Stimulated activated CD4-positive, alpha-beta T cell treated with anti-CD3 and anti-CD28 coated beads, Interleukin-12 subunit alpha, Interleukin-12 subunit beta, amount 100 ng/mL, for 48 hours (primary cell): ENCODE measurements at places on chromosomes 4 and X.

- no peak for DNase-seq
Measured at GRCh38 chr4:175635546-175635945, 176.5 kb downstream of the GPM6A start.

DNA sequence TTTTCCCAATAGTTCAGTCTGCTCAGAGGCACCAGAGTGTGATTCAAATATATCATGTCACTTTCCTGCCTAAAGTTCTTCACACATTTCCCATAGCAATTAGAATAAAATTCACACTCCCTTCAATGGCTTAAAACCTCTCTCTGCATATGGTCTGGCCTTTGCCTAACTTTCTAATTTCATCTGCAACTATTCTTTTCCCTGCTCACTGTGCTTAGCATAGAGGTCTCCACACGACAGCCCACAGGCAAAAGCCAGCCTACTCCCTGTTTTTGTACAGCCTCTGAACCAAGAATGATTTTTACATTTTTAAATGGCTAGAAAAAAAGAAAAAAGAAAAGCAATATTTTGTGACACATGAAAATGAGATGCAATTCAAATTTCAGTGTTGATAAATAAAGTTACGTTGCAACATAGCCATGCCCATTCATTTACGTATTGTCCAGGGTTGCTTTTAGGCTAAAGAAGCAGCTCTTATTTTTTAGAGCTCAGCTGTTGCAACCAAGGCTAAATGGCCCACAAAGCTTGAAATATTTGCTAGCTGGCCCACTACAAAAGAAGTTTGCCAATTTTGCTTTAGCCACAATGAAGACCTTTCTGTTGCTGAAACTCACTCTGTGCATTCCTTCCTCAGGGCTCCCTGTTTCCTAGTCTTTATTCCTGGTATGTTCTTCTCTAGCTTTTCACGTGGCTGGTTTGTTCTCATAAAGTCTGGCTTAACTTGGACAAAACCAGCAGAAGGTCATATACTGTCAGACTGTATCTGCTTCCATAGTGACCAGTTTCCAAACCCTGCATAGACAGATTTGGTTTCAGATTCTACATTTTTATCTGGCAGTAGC lies 26.6 kb upstream of the IRF2 start:
- DNase-seq = no peak

- DNase-seq = no peak
Measured at GRCh38 chrX:106780664-106781377, 21.7 kb upstream of the TBC1D8B start.

DNA sequence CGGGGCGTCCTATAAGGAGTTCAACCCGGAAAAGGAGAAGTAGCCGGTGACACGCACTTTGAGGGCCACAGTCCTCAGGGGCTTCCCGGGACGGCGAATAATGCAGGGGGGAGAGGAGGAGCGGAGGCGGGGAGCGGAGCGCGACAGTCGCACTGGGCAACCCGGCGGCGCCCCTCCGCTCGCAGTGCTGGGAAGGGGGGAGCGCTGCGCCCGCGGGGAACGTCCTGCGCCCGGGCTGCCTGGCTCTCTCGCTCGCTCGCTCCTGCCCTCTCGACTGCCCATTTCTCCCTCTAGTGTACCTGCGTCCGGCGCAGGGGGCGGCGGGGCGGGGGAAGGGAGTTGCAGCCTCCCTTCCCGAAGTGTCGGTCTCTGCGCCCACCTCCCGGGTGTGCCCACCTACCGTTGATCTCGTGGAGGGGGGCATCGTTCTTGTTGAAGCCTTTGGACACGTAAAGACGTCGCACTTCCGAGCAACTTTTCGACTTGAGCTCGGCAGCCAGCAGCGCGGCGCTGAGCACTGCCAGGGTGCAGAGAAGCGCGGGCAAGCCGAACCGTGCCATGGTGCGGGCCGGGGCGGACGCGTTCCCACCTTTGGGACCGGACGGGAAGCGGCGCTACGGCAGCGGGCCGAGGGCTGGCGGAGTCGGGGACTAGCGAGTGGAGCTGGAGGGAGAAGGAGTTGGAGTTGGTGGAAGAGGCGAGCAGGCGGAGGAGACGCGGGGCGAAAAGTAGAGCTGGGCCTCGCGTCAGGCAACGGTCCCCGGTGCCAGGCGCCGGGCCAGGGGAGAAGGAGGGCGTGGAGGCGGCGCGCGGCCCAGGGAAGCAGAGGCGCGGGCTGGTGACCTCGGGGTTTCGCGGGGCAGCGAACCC lies 648 bp downstream of the GPC4 start:
- no peak for DNase-seq

DNA sequence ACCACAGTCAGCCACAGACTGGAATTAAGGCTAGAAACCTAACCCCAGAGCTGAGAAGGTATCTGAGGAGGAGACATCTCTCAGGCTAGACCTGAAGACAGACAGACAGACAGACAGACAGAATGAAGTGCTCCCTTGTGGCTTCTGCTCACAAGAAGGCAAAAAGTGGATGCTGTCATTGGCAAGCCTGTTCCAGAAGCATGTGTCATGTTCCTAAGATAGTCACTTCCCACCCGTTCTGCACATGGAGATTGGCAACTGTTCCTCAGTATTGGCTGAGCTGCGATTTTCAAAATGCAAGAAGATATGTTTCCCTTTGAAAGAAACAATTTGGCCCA lies 166.4 kb downstream of the NSUN7 start:
- no peak for DNase-seq

- DNase-seq = no peak
Measured at GRCh38 chrX:43809463-43809862, 72.8 kb downstream of the MAOB start.

GRCh38 chrX:120377715-120378114 lies 15.8 kb downstream of the ATP1B4 start:
- DNase-seq = no peak

DNA sequence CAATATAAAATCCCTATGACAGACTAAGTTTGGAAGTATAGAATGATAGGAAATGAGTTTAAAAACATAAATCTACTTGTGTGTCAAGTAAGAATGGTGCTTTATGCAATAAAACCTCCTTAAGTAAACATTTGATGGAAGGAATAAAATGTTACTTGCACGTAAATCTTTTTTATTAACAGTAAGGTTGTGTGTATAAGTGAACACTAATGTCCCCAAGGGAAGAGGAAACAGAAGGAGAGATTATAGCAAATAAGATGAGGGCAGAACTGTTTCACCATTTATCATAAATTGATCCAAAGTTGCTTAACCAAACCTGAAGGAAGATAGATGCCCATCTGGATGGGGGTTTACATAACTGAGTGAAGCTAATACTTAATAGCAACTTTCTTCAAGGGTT lies 86.8 kb downstream of the FRMPD4 start:
- DNase-seq = no peak

DNA sequence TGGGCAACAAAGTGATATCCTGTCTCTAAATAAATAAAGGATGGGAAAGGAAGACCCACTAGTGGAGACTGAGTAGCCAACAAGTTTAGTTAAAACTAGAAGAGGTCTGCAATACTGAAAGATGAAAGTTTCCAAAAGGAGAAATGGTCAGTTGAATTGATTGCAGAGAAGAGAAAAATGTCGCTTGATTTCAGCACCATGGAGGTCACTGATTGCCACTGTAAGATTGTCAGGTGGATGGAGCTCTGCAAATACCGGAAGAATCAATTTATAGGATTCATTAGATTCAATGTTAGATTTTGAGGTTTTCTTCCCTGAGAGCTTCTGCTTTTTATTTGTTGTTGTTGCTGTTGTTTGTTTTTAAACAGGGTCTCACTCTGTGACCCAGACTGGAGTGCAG lies 5.4 kb upstream of the FNIP2 start:
- DNase-seq = no peak

DNA sequence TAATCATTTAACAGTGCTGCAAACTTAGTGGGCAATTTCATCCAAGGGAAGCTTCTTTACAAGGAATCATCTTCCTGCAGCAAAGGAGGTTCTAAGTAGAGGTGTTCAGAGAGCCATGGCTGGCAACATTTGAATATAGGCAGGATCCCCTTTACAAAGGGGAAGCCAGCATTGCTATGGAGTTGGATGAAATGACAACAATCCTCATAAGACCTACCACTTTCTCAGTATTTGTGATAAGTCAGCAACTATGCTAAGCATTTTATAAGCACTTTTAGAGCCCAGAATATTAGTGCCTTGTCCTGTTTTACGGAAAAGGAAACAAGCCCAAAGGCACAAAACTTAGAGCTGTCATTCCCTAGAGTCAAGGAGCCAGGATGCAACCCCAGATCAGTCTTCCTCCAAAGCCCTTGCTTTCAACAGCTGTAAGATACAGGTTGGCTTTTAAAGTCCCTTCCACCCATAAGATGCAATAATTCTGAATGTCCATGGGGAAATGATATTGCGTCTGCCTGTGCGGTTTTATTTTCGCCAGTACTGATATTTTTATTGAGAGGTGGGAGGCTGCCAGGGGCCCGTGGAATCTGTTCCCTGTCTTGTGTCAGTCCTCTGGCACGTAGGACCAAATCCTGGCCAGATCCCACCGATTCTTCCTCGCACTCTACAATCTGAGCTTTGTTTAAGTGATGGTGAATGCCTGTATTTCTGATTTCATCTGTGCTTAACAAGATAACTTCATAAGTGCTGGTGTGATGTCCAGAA lies 59.1 kb downstream of the SMIM20 start:
- DNase-seq = no peak

- no peak for DNase-seq
Measured at GRCh38 chrX:70553516-70553915, 108.9 kb downstream of the DLG3 start.

- DNase-seq = no peak
Measured at GRCh38 chr4:111991163-111991562, 154.1 kb upstream of the FAM241A start.

DNA sequence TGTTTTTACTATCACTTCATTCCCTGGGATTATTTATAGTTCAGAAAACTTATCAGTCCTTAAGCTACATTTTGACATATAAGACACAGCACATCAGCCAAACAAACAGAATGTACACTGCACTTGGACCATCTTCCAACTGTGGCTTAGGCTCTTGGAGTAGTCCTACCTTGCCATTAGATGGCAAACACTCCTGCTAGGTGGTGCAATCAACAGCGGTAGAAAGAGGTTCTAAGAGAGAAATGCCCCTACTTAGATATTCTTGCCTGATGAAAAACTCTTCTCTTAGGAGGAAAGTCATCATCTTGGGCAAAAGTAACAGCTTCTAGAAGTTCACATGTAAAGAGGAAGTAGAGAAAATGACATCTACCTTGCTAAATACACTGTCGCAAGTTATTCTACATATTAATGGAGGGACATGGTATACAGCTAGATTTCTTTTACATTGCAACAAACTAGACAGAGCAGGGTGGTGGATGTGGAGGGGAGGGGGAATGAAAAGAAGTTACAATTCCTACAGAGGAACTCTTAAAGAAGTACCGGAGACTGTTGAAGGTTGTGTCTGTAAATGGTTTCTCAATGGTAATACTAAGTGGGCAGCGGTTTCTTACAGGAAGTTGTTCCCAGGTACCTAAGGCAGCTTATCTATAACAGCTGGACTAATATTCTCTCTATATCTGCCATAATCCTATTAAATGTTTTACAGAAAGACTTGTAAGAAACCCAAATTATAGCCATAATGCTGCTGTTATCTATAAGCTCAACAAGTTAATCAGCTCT lies 8.1 kb upstream of the STPG2 start:
- DNase-seq = no peak

DNA sequence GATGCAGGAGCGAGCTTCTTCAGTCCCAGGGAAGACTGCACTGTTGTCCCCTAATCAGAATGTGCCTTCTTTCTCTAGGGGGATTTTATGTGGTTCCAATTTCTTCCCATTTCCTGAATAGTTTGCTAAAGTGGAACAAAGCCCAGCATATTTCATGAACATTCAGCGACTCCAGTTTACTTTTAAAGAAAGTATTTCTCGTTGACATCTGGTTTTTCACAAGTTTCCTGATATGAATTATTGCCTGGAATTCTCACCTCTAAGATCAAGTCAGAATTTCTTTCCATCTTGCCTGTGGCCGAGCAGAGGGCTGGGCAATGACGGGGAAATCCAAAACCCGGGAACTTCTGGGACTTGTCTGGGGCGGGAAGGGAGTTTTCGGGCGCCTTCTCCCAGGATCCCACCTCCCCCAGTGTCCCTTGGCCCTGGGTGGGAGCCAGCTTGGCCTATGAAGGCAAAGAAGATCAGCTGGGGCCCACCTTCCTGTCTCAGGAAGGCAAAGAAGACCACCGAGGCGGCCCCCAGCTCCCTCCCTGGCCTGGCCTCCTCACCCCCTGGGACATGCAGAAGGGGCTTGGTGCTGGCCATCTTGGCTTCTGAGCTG lies 15.4 kb downstream of the SORCS2 start:
- DNase-seq = no peak

- no peak for DNase-seq
Measured at GRCh38 chrX:26032111-26032912, 105.8 kb upstream of the MAGEB18 start.

- DNase-seq = no peak
Measured at GRCh38 chr4:35166466-35166865, 1077.8 kb downstream of the ARAP2 start.

DNA sequence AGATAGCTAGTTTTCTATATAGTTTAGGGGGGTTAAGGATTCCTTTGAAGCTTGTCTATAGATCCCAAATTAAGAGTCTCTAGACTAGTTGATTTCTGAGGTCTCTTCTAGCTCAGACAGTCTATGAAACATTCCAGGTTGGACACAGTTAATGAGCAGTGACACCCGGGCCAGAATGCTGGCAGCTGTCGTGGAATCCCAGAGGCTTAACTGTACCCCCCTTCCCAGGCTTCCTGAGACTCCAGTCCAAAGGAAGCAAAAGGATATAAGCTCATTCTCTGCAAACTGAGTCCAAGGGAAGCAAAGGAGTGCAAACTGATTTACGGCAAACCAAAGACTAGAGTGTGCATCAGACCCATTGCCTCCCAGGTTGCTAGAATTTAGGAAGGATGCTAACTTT lies 62.9 kb downstream of the DCX start:
- DNase-seq = no peak

DNA sequence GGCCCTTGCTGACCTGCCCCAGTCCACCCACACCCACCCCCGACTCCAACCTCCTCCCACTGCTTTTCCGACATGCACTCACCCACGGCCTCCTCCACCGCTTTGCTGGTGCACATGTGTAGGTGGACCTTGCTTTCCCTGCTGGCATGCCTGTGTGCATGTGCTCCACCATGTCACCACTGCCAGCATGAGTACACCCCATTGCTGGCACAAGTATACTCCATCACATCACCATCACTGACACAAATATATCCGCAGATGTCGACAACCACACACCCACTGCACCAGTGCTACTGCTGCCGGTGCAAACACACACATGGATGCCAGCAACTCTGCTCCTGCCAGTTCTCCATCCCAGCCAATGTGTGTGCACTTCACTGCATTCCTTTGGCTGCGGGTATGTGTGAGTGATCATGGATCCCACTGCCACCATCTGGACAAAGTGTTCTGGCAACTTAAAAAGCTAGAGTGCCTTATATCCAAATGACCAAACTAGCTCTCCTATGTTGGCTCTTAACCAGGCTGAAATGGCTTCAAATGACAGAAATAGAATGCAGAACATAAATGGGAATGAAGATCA lies 1072.3 kb downstream of the RAPGEF2 start:
- DNase-seq = no peak

DNA sequence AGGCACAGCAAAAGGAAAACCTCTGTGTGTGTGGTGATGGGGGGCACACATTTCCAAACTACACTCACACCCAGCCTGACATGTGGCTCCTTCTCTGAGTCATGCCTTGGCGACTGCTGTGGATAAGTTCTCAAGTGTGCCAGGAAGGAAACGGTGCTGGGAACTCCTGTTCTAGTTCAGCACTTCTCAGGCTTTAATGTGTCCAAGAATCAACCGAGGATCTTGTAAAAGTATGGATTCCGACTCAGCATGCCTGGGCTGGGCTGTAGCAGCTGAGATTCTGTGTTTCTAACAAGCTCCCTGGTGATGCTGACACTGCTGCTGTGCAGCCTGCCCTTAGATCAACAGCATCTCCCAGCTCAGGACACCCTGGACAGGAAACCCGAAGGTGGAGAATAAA lies 20.2 kb downstream of the CLNK start:
- DNase-seq = no peak
